ENCODE measurements at places on chromosomes 4 and X. TPM values are rescaled to one million over a fixed set of nuclear protein-coding genes. Genes with fewer than 3 reads are reported as not detected.

DNA sequence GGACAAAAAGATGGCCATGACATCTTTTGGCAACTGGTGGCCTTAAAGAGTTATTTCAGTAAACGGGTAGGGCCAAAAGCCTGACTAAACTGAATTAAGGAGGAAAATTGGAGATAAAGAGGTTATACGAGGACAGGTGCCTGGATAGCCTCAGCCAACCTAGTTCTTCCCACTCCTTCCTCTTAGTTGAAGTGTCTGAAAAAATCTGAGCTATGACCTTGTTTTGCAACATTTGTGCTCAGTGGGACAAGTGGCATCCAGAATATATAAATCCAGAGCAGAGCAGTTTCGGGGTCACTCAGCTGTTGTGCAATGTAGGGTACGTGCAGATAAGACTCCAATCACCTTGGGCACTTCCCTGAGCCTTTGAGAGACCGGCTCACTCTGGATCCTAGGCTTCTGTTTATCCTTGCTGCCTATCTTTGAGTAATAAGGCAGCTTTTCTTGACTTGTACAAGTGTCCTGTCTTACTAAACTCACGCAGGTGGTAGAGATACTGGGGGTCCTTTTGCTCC lies 50.2 kb upstream of the MORC4 start:
- peak; percentile 31 for DNase-seq
- no peaks in the 10 kb centered on the region for H3K36me3 ChIP-seq
- no peak overlapping the region for H3K4me3 ChIP-seq
- no peaks in the 10 kb centered on the region for H3K27me3 ChIP-seq

GRCh38 chrX:120429776-120430540 lies 39.1 kb downstream of the LAMP2 start:
- H3K36me3 ChIP-seq, result no peaks in the 10 kb centered on the region
- DNase-seq, result no peak
- no peaks in the 10 kb centered on the region for H3K4me1 ChIP-seq
- H3K4me3 ChIP-seq, result no peak overlapping the region
- H3K27me3 ChIP-seq, result no peaks in the 10 kb centered on the region

DNA sequence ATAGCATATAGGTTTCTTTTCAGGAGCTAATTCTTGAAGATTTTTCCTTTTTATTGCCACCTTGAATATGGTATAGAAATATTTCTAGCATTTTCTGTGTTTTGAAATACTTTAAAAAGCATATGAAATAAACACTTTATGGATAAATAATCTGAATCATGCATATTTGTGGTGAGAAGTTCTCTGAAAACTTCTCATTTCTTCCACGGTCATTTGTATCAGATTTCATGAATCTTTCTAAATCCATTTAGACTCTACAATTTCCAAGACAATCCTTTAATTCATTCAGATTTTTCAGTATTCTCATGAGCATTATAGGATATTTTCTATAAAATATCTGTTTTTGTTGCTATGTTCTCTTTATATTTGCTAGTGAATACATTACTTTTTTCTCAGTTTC lies 16.2 kb upstream of the CA5B start:
- H3K4me1 ChIP-seq, result no peaks in the 10 kb centered on the region
- no peak overlapping the region for H3K4me3 ChIP-seq
- no peak for DNase-seq
- no peaks in the 10 kb centered on the region for H3K27me3 ChIP-seq
- H3K27ac ChIP-seq, result no peak overlapping the region

- no peak for DNase-seq
- H3K27me3 ChIP-seq, result peaks cover 4% of the 10 kb centered on the region
- no peaks in the 10 kb centered on the region for H3K36me3 ChIP-seq
- H3K27ac ChIP-seq, result no peak overlapping the region
Observed at GRCh38 chr4:65661471-65661870, 8.8 kb downstream of the EPHA5 start.

GRCh38 chr4:109708990-109709389 lies 5.7 kb upstream of the CASP6 start:
- H3K27ac ChIP-seq, result no peak overlapping the region
- no peak overlapping the region for H3K4me3 ChIP-seq
- H3K4me1 ChIP-seq, result peaks cover 8% of the 10 kb centered on the region
- H3K27me3 ChIP-seq, result no peaks in the 10 kb centered on the region
- peaks cover 21% of the 10 kb centered on the region for H3K36me3 ChIP-seq

GRCh38 chr4:154441124-154441523 lies 50.5 kb downstream of the DCHS2 start:
- no peak overlapping the region for H3K4me3 ChIP-seq
- H3K27ac ChIP-seq, result no peak overlapping the region
- no peaks in the 10 kb centered on the region for H3K4me1 ChIP-seq
- no peak for DNase-seq

GRCh38 chr4:127491571-127491970 lies 141.2 kb upstream of the INTU start:
- no peak overlapping the region for H3K4me3 ChIP-seq
- H3K36me3 ChIP-seq, result no peaks in the 10 kb centered on the region
- no peaks in the 10 kb centered on the region for H3K27me3 ChIP-seq
- H3K4me1 ChIP-seq, result no peaks in the 10 kb centered on the region

GRCh38 chrX:135114392-135114791 lies 5.9 kb downstream of the ETDB start:
- H3K36me3 ChIP-seq, result no peaks in the 10 kb centered on the region
- H3K27ac ChIP-seq, result no peak overlapping the region
- DNase-seq, result no peak
- H3K4me3 ChIP-seq, result no peak overlapping the region
- no peaks in the 10 kb centered on the region for H3K27me3 ChIP-seq

DNA sequence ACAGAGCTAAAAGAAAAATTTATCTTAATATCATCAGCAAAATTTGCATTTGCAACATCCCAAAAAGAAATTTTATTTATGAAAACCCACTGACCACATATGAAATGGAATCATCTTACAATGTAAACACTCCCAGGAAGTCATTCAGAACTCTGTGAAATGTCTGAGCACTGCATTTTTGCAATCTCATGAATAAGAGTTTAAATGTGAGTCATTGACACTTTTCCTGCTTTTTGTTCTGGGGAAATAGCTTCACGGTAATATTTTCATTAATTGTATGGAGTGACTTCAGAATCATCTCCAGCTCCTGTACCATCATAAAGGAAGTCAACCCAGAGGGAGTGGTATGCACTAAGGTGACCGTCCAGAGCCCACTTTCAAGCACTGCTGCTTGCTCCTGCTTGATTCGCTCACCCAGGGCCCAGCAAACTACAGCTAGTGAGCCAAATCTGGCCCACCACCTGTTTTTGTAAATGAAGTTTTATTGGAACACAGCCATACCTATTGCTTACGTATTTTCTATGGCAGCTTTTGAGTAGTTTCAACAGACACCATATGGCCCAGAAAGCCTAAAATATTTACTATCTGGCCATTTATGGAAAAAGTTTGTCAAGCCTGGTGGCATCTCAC lies 17.2 kb downstream of the EDNRA start:
- no peaks in the 10 kb centered on the region for H3K36me3 ChIP-seq
- no peak for DNase-seq
- H3K27me3 ChIP-seq, result no peaks in the 10 kb centered on the region
- H3K4me1 ChIP-seq, result no peaks in the 10 kb centered on the region
- no peak overlapping the region for H3K4me3 ChIP-seq

DNA sequence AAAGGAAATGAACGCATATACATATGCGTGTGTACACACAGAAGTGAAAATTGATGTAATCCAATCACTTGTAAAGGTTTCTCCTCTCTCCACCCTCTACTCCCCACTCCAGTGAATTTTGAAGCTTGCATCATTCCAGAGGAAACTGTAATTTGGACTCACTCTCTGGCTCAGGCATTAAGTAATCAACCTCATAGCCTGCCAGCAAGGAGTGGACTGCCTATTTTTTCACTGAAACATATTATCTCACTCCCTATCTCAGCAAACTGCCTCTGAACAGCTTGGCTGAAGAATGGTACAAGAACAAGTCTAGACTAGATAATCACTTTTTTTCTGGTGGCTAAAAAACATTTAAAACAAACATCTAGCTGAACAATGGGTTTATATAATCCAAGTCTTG lies 124.2 kb downstream of the C4orf51 start:
- H3K4me3 ChIP-seq, result no peak overlapping the region
- peak; percentile 6 for DNase-seq
- peaks cover 2% of the 10 kb centered on the region for H3K36me3 ChIP-seq
- H3K4me1 ChIP-seq, result peaks cover 8% of the 10 kb centered on the region
- no peak overlapping the region for H3K27ac ChIP-seq

DNA sequence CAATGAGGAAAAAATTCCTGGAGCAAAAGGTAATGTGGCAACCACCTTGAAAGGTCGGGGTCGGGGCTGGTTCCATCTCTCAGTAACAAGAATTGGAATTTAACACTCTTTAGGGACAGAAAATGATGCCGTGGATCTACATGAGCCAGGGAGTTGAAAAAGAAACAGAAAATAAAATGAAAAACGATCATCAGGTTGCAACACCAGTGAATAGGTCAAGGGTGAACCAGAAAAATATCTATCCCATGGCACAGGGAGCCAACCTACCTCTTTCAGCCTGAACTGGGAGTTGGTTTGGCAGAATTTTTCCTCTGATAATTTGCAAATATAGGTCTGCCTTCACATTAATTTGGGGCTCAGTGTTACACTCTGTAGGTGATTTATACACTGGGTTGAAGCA lies 93.7 kb downstream of the C4orf33 start:
- H3K36me3 ChIP-seq, result no peaks in the 10 kb centered on the region
- DNase-seq, result no peak
- H3K4me1 ChIP-seq, result no peaks in the 10 kb centered on the region
- no peak overlapping the region for H3K4me3 ChIP-seq

DNA sequence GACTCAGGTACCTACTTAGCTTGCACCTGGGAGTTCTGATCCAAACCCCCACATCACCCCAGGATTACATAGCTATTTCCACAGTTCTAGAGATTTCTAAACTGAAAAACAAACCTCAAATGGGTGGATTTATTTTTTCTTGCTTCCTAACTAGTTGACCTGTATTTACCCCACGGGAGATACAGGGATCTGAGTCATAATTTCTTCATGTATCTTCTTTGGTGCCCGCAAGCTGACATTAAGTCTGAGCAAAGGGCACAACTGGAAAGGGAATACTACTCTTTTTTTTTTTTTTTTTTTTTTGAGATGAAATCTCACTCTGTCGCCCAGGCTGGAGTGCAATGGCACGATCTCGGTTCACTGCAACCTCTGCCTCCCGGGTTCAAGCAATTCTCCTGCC lies 10.0 kb upstream of the ELOVL6 start:
- H3K4me3 ChIP-seq, result no peak overlapping the region
- no peaks in the 10 kb centered on the region for H3K4me1 ChIP-seq
- DNase-seq, result no peak
- H3K27me3 ChIP-seq, result no peaks in the 10 kb centered on the region

- no peaks in the 10 kb centered on the region for H3K36me3 ChIP-seq
- no peaks in the 10 kb centered on the region for H3K4me1 ChIP-seq
- H3K4me3 ChIP-seq, result no peak overlapping the region
- no peaks in the 10 kb centered on the region for H3K27me3 ChIP-seq
Observed at GRCh38 chr4:60885011-60885410, 315.1 kb upstream of the ADGRL3 start.

PRSS12 gene
- polyA plus RNA-seq, result 2.3 TPM

EPHA5 gene
- polyA plus RNA-seq, result 0.72 TPM

SPACA5B gene
- polyA plus RNA-seq, result not detected

HSPA4L gene
- polyA plus RNA-seq, result 2.1 TPM

BEX1 gene
- polyA plus RNA-seq, result 88.9 TPM

PTTG2 gene
- polyA plus RNA-seq, result 0.07 TPM

MAGEA8 gene
- 0.12 TPM for polyA plus RNA-seq

S100G gene
- polyA plus RNA-seq, result 18.2 TPM

MAOB gene
- polyA plus RNA-seq, result 130 TPM

Measured in large intestine (tissue), 12 donors.